Stimulated activated CD4-positive, alpha-beta T cell treated with anti-CD3 and anti-CD28 coated beads, Interleukin-15, amount 100 ng/mL, for 1 hour (primary cell): ENCODE measurements at places on chromosomes 3 and 15.

GRCh38 chr3:16406166-16406565 is 107.3 kb downstream of the RFTN1 start:
- no peak for DNase-seq

DNA sequence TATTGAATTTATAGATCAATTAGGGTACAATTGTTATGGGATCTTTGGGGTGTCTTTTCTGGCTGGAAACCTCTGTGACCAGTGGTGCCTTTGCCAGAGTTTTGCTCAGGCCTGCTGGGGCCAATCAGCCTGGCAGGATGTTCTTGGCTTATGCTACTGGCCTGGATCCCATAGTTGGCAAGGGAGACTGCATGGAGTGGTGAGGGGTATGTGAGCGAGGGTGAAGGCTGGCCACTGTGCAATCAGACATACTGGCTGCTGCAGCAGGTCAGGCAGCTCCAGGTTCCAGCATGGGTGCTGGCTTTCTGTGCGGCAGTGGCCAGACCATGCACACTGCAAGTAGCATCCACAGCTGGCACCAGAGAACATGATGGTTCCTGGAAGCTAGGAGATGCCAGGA is 1053.2 kb upstream of the GBE1 start:
- DNase-seq = no peak

DNA sequence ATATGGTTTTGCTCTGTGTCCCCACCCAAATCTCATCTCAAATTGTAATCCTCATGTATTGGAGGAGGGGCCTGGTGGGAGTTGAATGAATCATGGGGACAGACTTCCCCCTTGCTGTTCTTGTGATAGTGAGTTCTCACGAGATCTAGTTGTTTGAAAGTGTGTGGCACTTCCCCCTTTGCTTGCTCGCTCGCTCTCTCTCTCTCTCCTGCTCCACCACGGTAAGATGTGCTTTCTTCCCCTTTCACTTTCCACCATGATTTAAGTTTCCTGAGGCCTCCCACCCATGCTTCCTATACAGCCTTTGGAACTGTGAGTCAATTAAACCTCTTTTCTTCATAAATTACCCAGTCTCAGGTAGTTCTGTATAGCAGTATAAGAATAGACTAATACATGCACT is 60.7 kb downstream of the GSK3B start:
- no peak for DNase-seq

DNA sequence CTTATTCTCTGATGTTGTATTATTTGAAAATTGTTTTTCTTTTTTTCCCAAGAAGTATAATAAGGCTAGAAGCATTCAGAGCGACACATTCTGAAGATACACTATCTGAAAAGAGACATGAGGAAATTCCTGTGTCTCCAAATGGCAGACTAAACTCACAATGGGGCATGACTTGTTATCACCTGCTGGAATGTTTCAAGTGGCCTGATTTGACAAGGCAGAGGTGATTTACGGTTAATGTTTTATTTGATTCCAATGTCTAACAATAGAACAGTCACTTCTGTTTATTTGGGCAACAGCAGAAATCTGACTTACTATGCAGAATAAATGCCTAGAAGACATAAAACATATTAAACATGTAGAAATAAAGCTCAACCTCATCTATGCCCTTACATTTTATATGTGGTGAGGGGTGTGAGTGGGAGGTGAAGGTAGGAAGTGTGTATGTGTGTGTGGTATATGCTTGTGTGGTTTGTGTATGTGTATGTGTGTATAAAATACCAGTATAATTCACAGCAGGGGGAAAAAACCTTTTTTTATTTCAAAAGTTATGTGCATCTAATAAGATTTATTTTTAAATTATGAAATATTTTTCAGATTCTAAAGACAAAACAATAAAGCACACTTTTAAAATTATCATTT is 1051.7 kb downstream of the ROBO2 start:
- DNase-seq = no peak

DNA sequence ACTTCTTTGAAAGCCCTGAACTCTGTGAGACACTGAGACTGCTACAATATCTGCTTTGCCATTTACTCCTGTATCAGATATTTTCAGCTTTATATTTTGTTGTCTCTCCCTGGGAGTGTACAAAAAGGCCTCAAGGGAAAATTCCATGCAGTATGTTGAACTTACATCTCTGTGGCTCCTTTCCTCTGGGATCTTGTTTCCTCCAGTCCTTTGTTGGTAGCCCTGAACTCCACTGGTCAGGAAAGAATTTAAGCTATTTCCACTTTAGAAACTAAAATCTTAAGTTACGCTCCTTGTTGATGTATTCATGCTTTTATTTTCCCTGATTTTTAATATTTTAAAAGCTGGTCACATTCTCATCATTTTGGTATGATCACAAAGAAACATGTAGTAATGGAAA is 277.9 kb downstream of the FHIT start:
- no peak for DNase-seq

DNA sequence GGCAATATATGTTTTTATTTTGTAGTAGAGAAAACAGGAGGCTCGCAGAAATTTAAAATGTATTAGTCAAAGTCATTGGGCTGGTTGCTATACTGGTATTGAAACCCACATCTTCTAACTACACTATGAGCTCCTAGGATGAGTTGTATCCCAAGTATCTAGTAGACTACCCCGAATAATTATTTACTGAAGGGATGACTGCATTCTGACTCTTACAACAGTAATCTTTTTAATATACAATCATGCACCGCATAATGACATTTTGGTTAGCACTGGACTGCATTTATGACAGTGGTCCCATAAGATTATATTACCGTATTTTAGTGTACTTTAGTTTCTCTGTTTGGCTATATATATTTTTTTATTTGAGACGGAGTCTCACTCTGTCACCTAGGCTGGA is 15.3 kb downstream of the PIGB start:
- no peak for DNase-seq

DNA sequence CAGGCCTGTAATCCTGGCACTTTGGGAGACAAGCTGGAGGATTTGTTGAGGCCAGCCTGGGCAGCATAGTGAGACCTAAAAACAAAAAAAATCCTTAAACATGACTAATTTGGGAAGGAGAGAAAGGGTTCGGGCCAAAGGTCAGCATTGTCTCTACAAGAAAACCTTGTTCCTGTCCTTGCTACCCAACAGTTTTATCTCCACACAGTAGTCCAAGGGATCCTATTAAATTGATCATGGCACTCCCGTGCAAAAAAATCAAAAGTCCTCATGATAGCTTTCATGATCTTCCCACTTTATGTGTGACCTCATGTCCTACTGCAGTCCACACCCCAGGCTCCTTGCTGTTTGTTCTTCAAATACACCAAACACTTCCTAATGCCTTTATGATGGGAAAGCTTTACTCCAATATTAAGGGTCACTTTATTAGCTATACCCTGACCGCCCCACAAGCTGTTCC is 4.2 kb downstream of the RPL15 start:
- no peak for DNase-seq

- DNase-seq = no peak
Measured at GRCh38 chr3:53109190-53109589, 21.0 kb downstream of the RFT1 start.

GRCh38 chr3:181797431-181797830 is 85.7 kb downstream of the SOX2 start:
- no peak for DNase-seq

DNA sequence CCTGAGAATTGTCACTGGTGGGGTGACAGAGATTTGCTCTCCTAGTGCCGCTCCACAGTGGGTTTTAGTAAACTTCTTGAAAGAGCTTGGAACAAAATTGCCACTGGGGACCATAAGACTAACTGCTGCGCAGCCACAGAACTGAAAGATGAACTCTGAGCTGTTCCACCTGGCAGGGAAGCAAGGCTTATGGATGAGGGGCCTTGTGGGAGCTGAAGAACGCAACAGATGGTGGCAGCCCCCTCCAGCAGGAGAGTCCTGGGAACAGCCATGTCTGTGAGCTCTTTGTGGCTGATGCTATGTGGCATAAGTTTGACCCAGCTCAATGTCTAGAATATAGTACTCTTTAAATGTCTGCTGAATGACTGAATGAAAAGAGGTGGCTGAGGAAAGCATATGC is 66.8 kb upstream of the C2CD4B start:
- no peak for DNase-seq

GRCh38 chr3:18233987-18234716 is 191.0 kb downstream of the SATB1 start:
- DNase-seq = no peak

GRCh38 chr15:37765786-37766185 is 168.7 kb upstream of the TMCO5A start:
- no peak for DNase-seq

- no peak for DNase-seq
Measured at GRCh38 chr3:150760431-150761200, 2.4 kb downstream of the SIAH2 start.

- no peak for DNase-seq
Measured at GRCh38 chr3:7973006-7973405, 528.6 kb upstream of the LMCD1 start.

DNA sequence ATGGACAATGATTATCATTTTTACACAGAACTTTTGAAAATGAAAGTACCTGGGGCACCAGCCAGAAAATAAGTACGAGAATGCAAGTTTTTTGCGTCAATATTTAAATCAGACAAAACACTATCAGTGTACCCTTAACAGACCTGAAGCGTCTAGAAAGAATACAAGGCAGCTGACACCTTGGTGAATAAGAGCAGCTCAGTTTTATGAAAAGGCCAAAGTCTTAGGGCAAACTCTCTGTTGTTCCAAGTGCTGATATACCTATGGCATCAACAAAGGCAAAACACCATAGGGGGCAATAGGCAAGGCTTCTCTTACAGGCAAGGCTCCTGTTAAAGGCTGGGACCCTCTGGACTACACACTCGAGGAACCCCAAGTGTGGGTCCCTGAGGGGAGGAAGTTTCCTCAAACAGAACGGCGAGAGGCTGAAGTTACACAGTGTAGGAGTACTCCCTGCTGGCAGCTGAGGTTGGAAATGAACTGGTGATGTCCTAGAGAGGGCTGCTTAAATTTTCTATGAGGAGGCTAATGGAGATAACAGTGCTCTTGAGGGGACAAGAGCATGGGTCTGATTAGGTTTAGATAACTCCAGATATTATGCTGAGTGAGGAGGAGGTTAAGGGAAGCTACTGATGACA is 291.0 kb downstream of the TIGIT start:
- DNase-seq = no peak

DNA sequence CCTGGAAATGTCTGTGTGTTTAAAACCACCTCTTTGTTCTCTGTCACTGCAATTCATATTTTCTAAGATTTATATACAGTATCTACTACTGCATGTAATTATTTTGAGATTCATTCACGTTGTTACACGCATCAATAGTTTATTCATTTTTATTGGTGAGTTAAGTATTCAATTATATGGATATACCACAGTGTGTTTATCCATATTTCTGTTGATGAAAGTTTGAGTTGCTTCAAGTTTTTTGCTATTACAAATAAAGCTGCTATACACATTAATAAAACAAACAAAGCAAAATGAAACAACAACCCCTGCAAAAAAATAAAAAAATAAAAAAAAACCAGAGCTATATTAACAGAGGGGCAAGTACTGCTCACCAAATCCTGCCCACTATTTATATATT is 122.3 kb downstream of the NR2E3 start:
- no peak for DNase-seq

DNA sequence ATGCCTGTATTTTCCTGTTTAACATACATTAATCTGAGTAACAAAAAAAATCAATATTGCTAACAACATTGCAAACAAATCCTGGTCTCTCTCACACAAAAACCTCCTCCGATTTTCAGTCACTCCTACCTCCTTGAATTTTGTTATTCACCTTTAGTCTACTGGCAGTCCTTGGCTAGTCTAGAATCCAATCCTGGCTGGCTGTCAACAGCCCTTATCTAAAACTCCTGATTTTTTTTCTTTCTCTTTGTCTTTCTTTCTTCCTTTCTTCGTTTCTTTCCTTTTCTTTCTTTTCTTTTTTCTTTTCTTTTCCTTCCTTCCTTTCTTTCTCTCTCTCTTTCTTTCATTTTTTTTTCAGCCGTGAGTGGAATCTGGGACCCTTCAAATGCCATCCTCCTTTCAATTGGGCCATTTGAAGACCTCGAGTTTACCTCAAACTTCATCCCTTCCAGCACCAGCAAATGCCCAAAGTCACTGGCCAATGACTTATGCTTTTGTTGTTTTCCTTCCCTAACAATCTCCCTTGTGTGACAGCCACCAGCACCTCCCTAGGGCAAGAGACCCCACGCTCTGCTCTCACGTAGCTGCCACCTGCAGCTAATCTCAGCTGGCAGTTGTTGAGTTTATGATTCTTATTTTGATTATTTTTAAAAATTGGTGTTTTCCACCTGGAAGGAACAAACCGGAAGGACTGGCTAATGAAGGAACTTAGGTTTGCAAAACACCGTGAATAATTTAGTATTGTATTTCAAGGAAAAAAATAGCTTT is 6.8 kb upstream of the ONECUT1 start:
- DNase-seq = no peak

DNA sequence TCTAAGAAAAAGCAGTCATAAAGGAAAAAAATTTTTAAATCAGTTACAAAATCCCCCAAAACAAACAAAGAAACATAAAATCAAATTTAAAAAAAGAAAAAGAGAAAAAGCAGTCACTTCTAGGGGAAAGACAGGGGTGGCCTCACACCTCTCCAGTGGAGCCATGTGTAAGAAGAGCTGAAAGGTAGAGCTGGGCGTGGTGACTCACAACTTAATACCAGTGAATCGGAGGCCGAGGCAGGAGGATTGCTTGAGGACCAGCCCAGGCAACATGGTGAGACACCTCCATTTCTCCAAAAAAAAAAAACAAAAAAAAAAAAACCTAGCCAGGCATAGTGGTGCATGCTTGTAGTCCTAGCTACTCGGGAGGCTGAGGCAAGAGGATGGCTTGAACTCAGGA is 14.7 kb downstream of the MESD start:
- no peak for DNase-seq

DNA sequence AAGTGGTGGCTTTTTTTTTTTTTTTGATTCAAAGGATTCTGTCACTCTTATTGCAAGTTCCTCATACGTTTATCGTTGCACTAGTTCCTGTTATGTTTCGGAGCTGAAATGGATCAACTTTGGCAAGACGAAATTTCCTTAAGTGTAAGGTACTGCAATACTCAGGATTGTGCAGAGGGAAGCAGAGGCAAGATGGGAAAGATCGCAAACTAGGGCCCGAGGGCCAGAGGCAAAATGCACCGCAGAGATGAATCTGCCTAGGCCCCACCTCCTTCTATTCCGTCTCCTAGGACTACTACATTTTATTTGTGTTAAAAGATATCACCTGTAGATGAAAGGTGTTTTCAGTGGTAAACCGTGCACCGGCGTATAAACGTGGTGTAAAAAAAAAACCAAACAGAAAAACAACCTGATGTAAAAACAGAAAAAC is 331 bp downstream of the RNU6-1 start:
- DNase-seq = no peak
